Stimulated activated CD8-positive, alpha-beta memory T cell treated with anti-CD3 and anti-CD28 coated beads, Interleukin-4, amount 100 ng/mL, for 1 hour (primary cell): ENCODE measurements at places on chromosomes 1 and 21.
A peak's percentile ranks its signal among the peaks of the same experiment; 100 is the strongest.

- no peak for DNase-seq
Observed at GRCh38 chr1:217417363-217417762, 213.5 kb downstream of the GPATCH2 start.

GRCh38 chr1:30721812-30722537 lies 1.4 kb downstream of the MATN1 start:
- no peak for DNase-seq

DNA sequence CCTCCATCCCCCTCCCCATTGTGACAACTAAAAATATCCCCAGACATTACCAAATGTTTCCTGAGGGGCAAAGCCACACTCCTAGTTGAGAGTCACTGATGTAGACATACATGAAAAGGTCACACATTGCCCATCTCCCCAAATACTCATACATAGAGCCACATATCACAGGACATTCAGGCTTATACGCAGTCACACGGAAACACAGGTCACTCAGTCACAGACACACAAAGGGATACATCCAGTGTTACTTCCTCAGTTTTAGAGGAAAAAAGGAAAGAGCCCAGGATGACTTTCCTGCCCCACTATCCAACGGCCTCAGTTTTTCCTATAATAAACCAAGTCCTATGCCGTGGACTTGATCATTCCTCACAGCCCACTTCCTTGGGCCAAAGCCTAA lies 1.9 kb downstream of the SLC39A1 start:
- no peak for DNase-seq

GRCh38 chr21:38853421-38853919 lies 47.7 kb downstream of the ETS2 start:
- no peak for DNase-seq

DNA sequence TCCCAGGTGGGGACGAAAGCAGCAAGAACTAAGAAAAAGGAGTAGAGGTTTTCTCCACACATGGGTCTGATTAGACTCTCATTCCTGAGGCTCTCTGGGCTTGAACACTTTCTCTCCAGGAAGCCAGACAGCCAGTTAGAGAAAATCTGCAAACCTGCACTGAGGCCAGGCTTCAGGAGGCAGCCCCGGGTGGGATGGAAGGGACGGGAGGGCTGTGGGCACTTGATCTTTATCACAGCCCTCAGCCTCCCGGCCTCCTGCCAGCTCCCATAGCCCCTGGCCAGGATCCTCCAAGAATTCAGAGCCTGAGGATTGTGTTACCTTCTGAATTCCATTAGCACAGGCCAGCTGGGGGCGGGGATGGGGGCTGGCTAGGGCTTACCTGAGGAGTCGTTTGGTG lies 40.1 kb downstream of the SERTAD4 start:
- DNase-seq: no peak

- DNase-seq: no peak
Observed at GRCh38 chr1:33131191-33131590, 50.2 kb downstream of the AZIN2 start.

DNA sequence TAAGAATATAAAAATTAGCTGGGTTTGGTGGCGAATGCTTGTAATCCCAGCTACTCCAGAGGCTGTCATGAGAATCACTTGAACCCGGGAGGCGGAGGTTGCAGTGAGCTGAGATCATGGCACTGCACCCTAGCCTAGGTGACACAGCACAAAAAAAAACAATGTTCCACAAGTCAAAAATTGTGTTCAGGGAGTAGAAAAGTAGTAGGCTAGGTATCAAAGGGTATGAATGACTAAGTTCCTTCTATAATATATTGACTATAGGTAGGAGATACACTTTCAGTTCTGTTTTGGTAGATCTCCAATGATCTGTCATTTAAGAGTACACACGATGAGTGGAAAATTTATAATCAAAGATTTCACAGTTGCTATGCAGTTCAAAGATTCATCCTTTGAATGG lies 16.7 kb downstream of the USP48 start:
- no peak for DNase-seq

GRCh38 chr1:111220302-111220890 lies 7.1 kb upstream of the CHI3L2 start:
- DNase-seq: no peak

- peak; percentile 76 for DNase-seq
Observed at GRCh38 chr1:234772345-234773147, 162.6 kb upstream of the IRF2BP2 start.

GRCh38 chr1:9238134-9238533 lies 3.6 kb downstream of the H6PD start:
- no peak for DNase-seq

GRCh38 chr21:35309316-35309715 lies 260.2 kb upstream of the RUNX1 start:
- DNase-seq: no peak

- no peak for DNase-seq
Observed at GRCh38 chr1:92030656-92031107, 897 bp downstream of the EPHX4 start.

DNA sequence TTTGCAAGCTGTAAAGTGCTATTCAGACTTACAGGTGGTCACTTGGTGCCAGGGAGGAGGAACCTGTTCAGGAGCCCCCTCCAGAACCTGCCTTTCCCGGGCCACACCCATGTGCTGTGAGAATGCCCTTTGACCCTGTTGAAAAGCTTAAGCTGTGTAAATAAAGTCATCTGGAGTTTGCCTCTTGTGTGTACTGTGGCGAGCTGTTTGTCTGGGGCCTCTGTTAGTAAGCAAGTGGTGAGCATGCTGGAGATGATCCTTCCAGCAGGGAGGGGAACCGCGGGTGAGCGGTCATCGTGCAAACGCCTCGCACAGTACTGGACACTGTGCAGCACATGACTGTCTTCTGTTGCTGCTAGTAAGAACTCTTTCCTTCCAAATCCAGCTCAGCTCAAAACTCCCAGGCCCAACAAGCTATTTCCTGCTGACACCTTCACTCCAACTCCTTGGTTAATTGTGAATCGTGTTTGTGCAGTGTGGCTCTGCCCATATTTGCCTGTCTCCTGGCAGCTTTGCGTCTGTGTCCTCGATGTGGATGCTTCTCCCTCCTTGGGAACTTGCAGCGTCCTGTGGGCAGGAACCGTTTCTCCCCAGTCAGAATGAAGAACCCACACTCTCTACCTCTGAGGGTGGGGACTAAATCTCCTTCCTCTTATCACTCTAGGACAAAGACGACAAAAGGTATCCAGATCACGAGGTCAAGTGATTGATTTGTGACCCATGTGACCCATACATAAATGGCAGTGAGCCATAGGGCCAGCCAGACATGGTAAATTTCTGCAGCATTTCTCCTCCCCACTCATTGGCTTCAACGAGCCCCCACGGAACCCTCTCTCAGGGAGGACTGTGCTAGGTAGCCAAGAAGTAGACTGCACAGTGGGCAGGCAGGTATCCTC lies 13.9 kb upstream of the BTG2 start:
- DNase-seq: no peak
